ENCODE measurements at places on chromosomes 7 and 10.

- no peak for DNase-seq
Observed at GRCh38 chr10:101965075-101965765, 90.8 kb downstream of the ARMH3 start.

GRCh38 chr7:140326116-140326928 lies 72.0 kb downstream of the SLC37A3 start:
- no peak for DNase-seq

DNA sequence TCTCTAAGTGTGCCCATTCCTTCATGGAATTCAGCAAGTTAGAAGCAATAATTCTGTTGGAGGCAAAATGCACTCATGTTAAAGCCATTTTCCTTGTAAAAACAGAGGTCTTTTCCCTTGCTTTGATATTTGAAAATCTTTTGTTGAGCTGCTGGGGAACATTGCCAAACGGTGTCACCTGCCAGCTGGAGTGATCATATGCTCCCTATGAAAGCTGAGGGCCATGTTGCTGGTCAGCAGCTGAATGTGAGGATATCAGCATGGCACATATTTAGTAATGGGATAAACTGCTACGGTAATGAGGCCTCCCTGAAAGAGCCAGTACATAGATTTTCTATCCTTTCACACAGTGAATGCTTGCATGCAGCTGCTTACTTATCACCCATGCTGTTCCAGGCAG lies 224.3 kb downstream of the THSD7A start:
- DNase-seq: no peak

DNA sequence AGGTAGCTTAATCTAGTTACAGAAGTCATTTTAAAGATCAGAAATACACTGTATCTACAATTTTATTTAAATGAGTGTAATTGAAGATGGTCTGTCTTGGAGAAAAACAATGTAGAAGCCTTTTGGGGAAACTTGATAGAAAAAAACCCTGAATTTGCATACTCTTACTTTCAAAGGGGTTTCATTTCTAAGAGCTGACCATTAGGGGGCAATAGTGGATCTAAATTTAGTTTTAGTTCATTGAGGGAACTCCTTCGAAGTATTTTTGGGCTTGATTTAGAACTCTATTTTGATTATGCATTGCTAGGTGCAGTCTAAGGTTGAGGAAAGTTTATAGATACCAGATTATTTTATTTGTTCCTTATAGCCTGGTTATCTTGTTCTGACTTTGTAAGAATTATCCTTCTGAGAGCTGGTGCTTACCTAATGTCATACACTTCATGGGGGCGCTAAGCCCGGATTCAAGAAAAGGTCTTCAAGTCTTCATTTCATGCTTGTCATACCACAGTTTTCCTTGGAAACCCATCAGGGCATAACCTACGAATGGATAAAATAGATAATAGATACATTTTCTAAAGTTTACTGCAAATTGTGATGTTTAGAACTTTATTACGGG lies 69.1 kb upstream of the MXI1 start:
- DNase-seq: no peak

GRCh38 chr7:27096768-27097514 lies 1.1 kb upstream of the HOXA1 start:
- DNase-seq: no peak

DNA sequence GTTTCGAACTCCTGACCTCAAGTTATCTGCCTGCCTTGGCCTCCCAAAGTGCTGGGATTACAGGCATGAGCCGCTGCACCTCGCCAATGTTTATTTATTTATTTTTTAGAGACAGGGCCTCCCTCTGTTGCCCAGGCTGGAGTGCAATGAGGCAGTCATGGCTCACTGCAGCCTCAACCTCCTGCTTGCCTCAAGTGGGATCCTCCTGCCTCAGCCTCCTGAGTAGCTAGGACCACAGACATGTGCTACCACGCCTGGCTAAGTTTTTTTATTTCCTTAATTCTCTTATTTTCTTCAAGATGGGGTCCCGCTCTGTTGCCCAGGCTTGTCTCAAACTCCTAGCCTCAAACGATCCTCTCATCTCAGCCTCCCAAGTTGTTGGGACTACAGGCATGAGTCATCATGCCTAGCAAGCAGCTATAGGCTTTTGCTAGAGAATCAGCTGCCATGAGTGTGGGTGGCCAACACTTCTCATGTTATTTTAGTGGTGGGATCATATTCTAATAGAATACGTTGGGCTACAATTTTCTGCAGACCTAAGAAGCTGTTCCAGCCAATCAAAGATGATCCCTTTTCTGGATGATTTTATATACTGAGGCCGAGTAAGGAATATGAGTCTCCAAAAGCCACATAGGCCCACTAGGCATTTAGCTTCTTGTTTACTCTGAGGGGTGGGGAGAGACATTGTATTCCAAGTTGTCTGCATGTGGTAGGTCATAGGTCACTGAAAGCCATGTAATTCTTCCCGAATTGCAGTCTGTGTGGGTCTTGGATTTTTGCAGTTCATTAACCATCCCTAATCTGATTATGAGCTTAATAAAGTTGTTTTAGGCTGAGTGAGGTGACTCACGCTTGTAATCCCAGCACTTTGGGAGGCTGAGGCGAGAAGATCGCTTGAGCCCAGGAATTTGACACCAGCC lies 7.6 kb upstream of the TMEM248 start:
- no peak for DNase-seq

Measured in esophagus squamous epithelium (tissue), 5 donors.